ENCODE measurements at places on chromosomes 2 and 18.

DNA sequence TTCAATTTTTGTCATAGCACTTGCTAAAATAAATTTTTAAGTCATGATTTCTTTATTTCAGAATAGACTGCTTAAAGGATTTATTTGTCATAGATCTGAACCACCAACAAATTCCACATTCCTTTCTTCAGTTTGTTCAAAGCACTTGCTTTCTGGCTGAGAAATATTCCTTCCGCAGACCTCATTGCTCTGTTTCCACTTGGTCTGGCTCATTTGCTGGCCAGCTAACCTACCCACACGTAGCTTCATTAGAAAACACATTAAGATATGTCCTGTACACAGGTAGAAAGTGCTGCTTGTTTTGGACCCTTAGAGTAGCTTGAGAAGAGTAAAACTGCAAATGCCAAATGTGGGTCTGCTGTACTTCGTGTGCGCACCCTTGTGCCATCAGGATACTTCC lies 166.7 kb upstream of the EPAS1 start:
- DNase-seq: no peak

DNA sequence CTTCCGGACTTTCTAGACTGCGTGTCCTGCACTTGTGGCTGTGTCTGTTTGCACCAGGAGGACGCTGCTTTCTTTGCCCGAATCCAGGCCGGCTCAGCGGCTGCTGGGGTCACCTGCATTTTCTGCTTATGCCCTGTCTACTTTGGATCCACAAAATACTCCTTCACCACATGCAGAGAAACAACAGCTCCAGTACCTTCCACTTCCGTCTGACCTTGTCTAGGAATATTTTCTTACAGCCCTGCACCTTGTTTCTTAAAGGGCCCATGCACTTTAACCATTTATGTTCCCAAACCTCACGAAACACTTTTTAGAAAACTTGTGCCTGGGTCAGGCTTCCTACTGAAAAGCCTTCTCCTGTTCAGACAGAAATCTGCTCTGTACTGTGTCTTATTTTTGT lies 129.4 kb upstream of the NCK2 start:
- DNase-seq: no peak

DNA sequence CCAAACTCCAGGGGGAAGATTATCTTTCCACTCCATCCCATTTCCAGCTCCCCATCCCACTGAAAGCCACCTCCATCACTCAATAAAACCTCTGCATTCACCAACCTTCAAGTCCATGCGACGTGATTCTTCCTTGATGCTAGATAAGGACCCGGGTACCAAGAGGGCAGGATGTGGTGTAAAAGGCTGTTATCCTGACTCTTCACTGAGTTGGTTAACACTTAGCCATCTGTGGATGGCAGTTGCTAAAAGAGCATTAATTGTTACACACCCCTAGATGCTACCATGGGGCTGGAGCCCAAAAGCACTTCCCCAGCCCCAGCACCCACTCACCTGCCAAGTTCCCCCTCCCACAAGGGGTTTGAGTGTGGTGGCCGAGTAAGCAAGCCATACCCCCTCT lies 53.4 kb upstream of the DPP10 start:
- no peak for DNase-seq

DNA sequence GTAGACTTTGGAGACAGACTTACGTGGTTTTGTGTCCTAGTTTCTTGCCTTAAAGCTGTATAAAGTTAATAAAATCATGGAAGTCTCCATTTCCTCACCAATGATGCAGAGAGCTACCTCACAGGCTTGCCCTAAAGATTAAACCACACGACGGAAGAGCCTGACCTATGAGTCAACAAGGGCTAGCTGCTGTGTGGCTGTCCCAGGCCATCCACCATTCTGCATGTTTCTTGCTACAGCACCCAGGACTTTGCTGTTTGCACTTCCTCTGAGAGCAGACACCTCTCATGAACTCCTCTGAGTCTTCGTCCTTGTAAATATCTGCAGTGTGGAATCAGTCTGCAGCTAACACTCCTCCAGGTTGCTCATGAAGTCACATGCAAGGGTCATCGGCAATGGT lies 160.0 kb upstream of the TRIB2 start:
- no peak for DNase-seq

GRCh38 chr2:15890936-15891905 lies 49.1 kb upstream of the MYCN start:
- DNase-seq: no peak

- peak; percentile 89 for DNase-seq
Measured at GRCh38 chr2:30231212-30231995, at the start of gene LBH. TSS of gene LBH (plus strand) at chr2:30231534. CDS start at chr2:30231739, 205 bp downstream.

DNA sequence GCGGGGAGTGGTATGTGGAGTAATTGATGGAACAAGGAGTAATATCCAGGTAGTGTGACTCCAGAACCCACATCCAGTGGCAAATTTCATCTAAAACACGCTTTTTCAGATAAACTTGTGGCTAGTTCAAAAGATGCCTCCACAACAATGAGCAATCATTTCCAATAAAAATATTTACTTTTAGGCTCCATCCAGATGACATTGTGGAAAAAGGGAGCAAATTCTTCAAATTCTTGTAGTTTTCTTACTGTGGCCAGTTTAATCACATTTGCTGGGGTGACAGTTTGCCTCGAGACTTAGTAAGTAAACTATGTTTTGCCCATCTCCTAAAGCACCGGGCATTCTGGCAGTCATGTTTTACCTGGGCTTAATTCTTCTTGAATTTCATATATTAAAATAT lies 243.6 kb downstream of the IRS1 start:
- no peak for DNase-seq

- no peak for DNase-seq
Measured at GRCh38 chr2:190666895-190667294, 18.0 kb downstream of the NAB1 start.

DNA sequence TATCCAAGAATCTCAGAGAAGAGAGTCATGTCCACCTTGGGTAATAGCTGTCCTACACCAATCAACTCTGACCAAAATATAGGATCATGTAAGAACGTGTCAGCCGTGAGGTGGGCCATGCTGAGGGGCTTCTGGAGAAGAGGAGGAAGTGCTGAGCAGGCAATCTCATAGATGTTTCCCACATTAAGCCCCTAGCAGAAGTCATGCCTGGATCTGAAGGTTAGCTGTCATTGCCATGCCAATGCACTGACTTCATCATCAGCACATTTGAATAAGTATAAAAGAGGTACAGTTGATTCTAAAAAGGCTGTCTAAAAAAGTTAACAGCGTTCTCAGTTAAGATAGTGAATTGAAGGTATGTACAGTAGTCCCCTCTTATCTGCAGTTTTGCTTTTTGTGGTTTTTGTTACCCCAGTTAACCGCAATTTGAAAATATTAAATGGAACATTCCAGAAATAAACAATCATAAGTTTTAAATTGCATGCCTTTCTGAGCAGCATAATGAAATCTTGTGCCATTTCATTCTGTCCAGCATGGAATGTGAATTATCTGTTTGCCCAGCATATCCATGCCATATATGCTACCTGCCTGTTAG lies 67.2 kb upstream of the TMEM17 start:
- no peak for DNase-seq

GRCh38 chr18:50341443-50341842 lies 33.4 kb upstream of the SKA1 start:
- DNase-seq: no peak

- no peak for DNase-seq
Measured at GRCh38 chr2:69993708-69994107, 32.3 kb upstream of the ASPRV1 start.

GRCh38 chr2:217691920-217692666 lies 310.7 kb downstream of the TNS1 start:
- no peak for DNase-seq

GRCh38 chr18:21831413-21831831 lies 90.8 kb downstream of the MIB1 start:
- DNase-seq: no peak

- DNase-seq: no peak
Measured at GRCh38 chr2:222751821-222752719, 80.6 kb downstream of the MOGAT1 start.

DNA sequence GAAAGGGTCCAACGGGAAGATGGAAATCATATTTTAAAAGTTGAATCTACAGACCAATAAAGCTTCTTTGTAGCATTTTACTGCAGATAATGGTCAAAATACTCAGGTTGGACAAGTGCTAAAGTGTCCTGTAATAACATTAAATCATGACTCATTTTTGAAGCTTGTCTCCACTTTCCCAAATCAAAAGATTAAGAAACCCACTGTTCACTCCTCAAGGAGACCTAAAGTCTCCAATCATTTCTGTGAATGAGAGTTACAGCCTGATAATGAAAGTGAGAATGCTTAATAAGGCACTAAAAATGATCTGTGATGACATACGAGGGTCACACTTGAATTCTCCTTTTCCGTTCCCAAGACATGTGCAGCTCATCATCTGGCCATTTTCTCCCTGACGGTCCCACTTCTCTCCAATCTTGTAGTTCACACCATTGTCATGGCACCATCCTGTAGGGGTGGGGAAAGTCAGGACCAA lies 53.4 kb downstream of the ATIC start:
- DNase-seq: no peak

GRCh38 chr18:4510711-4511110 lies 55.6 kb upstream of the DLGAP1 start:
- DNase-seq: no peak

- DNase-seq: no peak
Measured at GRCh38 chr2:24839729-24840128, 46.5 kb downstream of the CENPO start.

- no peak for DNase-seq
Measured at GRCh38 chr18:44896846-44897245, 216.2 kb downstream of the SETBP1 start.

DNA sequence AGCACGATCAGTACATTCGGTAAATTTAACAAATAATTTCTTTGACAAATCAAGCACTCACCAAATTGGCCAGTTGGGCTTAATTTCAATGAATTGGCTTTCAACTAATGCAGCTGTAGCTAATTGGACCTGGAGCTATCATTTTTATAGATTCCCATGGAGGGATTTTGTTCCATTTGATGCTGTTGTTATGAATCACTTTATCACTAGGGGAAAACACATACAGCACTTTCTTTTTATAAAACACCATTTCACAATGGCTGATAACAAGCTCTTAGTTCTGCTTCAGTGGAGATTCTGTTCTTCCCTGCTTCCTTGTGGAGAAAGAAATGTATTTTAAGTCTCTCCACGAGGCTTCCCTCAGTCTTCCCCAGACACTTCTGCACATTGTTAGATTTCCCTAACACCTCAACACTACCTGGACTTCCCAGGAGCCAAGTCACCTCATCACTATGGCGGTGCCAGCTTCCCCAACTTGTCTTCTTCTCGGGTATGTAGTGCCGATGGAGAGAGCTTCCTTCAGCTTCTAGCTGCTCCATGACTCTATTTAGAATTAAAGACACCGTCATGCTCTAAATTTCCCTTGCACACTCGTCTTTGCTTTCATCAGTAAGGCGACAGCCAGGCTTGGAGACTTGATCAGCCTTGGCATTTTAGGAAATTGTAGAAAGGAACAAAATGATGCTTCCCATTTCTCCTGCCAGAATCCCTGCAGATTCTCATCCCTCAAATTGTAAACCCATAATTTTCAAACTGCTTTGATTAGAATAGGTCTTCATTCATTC lies 72.0 kb downstream of the INPP5D start:
- DNase-seq: no peak

- no peak for DNase-seq
Measured at GRCh38 chr18:36191286-36191685, 4.0 kb downstream of the MOCOS start.

DNA sequence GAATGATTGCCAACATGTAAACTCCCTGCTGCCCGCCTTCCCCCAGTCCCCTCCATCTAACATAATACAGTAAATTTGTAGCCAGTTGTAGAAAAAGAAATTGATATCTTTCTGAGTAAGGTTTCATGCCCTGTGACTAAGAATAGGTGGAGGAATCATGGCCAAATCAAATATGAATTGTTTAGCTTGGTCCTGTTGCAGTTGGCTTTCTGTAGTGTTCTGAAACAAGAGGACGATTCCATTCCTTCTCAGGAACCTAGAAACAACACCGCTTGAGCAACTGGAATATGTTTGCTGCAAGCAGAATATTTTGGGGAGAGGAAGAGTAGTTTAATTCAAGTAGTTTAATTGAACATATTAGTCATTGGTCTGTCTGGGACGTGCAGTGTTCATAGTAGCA lies 7.0 kb upstream of the DRC1 start:
- no peak for DNase-seq

DNA sequence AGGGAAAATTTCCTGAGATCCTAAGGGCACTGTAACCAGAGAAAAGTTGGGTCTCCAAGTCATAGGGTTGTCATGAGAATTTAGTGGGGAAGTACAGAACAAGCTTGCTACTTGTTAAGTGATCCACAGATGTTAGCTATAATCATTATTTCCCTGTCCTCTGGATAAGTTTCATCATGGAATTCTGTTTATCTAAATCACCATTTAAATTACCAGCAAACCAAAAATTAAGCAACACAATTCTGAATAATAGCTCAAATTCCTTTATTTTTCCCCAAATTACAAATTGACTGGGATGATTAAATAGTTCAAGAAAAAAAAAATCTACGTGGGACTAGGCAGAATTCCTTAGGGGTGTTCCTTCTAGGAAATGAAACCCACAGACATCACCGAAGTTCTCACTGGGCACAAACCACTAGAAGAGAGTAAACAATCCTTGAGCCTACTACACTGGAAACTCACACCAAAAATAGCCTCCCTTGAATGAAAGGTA lies 159.5 kb downstream of the COL6A3 start:
- no peak for DNase-seq

DNA sequence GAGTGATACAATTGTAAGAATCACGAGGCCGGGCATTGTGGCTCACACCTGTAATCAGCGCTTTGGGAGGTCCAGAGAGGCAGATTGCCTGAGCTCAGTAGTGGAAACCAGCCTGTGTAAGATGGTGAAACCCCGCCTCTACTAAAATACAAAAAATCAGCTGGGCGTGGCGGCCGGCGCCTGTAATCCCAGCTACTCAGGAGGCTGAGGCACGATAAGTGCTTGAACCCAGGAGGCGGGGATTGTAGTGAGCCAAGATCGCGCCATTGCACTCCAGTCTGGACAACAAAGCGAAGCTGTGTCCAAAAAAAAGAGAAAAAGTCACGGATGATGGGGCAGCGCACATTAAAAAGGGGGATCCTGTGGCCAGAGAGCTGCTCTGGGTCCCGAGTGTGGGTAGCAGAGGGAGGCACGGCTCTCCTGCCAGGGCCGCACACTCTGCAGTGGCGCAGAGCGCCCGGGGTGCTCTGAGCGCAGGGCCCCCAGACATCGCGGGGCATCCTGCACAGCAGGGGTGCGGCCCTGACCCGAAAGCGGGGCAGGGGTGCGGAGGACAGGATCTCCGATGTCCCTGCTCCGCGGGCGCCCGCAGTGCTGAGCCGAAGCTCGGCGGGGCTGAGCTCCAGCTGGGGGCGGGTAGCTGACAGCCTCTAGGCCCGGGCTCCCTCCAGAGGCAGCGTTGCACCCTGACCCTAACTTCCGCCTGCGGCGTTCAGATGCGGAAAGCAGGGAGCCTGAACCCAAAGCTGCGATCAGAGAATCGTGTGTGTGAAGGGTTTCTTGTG lies 30.4 kb upstream of the RAB6D start:
- DNase-seq: peak; percentile 34

DNA sequence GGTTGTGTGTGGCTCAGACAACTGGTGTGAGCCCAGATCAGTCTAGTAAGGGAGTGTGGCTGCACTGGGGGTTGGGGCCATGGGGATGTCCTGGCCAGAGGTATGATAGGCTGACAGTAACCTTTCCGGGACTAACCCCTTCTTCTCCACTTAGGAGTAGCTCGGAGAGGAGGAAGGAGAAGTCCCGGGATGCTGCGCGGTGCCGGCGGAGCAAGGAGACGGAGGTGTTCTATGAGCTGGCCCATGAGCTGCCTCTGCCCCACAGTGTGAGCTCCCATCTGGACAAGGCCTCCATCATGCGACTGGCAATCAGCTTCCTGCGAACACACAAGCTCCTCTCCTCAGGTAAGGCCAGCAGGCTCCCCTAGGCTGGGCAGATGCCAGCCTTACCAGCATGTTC lies 49.5 kb downstream of the EPAS1 start:
- no peak for DNase-seq

GRCh38 chr2:235402422-235402821 lies 91.4 kb upstream of the AGAP1 start:
- no peak for DNase-seq
